ENCODE measurements at places on chromosomes 13 and 19.

DNA sequence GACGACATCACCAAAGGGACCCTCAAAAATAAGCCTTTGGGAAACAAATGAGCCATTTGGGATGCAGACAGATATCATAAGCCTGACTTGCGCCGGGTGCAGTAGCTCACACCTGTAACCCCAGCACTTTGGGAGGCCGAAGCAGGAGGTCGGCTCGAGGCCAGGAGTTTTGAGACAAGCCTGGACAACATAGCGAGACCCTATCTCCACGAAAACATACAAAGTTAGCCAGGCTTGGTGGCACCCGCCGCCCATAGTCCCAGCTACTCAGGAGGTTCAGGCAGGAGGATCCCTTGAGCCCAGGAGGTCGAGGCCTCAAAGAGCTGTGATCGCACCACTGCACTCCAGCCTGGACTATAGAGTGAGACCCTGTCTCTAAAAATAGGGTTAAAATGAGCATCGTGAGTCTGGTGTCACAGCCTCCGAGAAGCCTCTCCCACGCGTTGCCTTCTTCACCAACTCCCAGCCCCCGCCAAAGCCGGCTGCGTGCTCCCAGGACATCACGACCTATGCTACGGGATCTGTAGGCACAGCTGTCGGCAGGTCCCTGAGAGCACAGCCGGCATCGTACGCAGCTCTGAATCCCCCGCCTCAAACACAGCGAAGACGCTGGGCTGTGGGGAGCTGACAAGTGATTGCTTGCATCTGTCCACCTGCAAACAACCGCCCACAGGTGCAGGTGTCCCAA is 1.6 kb downstream of the REXO1 start:
- no peak for DNase-seq

- no peak for DNase-seq
Observed at GRCh38 chr13:26568132-26568815, 10.8 kb downstream of the WASF3 start.

DNA sequence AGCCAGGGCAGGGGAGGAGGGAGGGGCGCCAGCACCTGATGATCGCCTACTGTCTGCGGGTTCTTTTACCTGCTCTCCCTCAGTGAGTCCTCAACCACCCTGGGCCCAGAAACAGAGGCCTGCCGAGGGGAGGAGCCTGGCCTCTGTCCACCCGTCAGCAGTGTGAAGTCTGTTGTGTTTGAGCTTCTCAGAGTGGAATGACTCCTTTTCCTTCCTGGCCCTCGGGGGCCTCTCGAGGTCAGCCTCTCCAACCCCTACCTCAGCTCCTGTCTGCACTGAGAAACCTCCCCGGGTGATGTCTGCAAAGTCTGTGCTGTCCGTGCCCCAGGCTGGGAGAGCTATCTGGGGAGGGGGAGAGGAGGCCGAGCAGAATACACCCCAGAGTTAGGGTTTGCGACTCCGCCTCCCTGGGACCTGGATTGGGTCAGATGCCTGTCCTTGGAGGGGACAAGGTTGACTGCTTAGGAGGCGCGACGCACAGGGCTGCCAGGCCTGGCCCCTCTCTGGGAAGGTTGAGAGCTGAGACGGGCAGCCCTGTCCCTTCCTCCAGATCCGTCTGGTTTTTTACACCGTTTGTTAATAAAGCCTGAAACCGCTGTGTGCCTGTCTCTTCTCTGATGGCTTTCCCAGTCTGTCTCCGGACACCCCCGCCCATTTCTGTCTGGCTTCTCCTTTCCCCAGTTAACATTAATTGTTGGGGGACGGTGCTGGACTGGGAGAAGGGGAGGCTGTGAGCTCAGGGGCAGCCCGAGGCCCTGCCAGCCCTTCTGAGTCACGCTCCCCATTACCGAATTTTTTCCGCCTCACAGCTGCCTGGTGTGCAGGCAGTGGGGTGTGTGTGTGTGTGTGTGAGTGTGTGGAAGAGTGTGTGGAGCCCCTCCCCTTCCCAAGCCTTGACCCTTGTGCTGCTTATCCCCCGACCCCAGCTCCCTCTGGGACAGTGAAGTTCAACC is 989 bp upstream of the SSC5D start:
- DNase-seq, result peak; percentile 54

DNA sequence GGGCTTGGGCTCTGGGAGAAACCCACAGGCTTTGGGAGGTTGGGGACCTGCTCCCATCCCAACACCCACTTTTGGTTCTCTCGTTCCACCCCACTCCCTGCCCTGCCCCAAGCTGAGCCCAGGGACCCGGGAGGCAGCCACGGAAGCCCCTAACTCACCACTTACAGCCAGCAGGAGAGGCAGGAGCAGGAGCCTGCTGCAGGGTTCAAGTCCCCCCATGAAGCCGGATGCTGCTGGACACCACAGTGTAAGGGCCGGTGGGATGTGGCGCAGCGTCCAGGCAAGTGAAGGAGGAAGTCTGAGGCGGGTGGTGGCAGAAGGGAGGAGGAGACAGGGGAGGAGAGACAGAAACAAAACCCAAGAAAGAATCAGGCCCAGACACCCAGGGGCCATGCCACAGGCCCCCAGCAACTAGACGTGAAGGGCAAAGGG is at the start of gene TYROBP:
TYROBP (minus strand) TSS at position 286 of the 432 bp plus-strand sequence; CDS start at position 219, 67 bp downstream.
- DNase-seq, result no peak

DNA sequence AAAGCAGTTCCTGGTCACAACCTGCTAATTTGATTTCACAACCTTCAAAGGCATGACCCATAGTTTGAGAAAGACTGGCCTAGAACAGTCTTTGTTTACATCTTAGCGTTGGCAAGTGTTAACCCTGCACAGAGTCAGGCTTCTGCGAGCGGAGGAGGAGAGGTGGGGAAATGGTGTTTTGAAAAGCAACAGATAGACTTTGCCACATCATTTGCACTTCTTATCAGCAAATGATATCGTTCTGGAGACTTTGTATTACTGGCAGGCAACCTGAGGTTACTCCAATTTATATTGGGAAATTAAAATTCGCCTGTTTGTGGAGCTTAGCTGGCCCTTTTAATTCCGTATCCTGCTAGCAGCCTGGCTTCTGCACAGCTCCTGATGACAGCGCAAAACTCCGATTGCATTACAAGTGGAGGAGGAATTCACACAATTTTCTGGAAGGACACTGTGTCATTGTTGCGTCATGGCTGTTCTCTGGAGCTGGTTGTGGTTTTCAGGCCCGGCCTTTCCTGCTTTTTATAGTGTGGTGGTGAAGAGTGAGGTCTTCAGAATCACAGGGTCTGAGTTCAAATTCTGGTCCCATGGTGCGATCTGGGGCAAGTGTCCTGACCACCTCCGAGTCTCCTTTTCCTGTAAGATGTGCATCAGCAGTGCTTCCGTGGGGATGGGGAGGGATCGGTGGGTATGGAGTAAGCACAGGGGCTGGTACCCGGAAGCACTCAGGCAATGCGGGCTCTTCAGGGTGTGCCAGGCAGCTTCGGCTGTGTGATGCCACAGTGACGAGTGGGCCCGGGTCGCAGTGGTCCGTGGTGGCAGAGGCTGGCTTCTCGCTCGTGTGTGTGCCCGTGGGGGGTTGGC is 49.1 kb upstream of the EHD2 start:
- no peak for DNase-seq

GRCh38 chr13:79281339-79281747 is 124.7 kb downstream of the RBM26 start:
- DNase-seq, result no peak
